ENCODE measurements at places on chromosomes 6 and 20. TPM values are rescaled to one million over a fixed set of nuclear protein-coding genes. Genes with fewer than 3 reads are reported as not detected.

The IRAK1BP1 gene
- 4.2 TPM for total RNA-seq

The SLPI gene
- total RNA-seq: 1.4 TPM

The TNF gene
- total RNA-seq: 0.42 TPM

The STMND1 gene
- not detected for total RNA-seq

The BCKDHB gene
- 23.9 TPM for total RNA-seq

The PACSIN1 gene
- 11.9 TPM for total RNA-seq

The CRISP2 gene
- total RNA-seq: not detected

The PRDM13 gene
- total RNA-seq: not detected

The HLA-DQB1 gene
- total RNA-seq: 15.0 TPM

The PRPF6 gene
- total RNA-seq: 44.7 TPM

The COL19A1 gene
- 3.6 TPM for total RNA-seq

The CST1 gene
- total RNA-seq: not detected

The FNDC11 gene
- total RNA-seq: 0.17 TPM

The DEF6 gene
- 2.9 TPM for total RNA-seq

The TNXB gene
- total RNA-seq: 182 TPM

The DOK5 gene
- total RNA-seq: 17.2 TPM

The VGLL2 gene
- 4.6 TPM for total RNA-seq

The PRR18 gene
- not detected for total RNA-seq

The PRL gene
- not detected for total RNA-seq

The WFDC8 gene
- total RNA-seq: not detected

The SLC32A1 gene
- total RNA-seq: not detected

The GRIK2 gene
- 17.2 TPM for total RNA-seq

The IL17F gene
- total RNA-seq: not detected

The UBD gene
- not detected for total RNA-seq

The RIOK1 gene
- 13.3 TPM for total RNA-seq

The PRRT1 gene
- 1.9 TPM for total RNA-seq

The RIMS1 gene
- total RNA-seq: 0.20 TPM

The VSX1 gene
- not detected for total RNA-seq

The SNAP25 gene
- 1.9 TPM for total RNA-seq

The CLDN20 gene
- total RNA-seq: not detected

The MCCD1 gene
- total RNA-seq: not detected

The MYL9 gene
- total RNA-seq: 1,857 TPM

The MDFI gene
- total RNA-seq: 11.9 TPM

The RARS2 gene
- 21.7 TPM for total RNA-seq

The GMPR gene
- 72.3 TPM for total RNA-seq

The SAMD10 gene
- total RNA-seq: 3.3 TPM

The LY6G6C gene
- not detected for total RNA-seq

The CBLN4 gene
- not detected for total RNA-seq

The CAGE1 gene
- 0.11 TPM for total RNA-seq

The DEFB124 gene
- total RNA-seq: not detected

The THEMIS gene
- total RNA-seq: 0.19 TPM

All from right cardiac atrium (tissue), 5 donors.